GM12892 (cell line): ENCODE measurements at places on chromosomes 4 and X.

DNA sequence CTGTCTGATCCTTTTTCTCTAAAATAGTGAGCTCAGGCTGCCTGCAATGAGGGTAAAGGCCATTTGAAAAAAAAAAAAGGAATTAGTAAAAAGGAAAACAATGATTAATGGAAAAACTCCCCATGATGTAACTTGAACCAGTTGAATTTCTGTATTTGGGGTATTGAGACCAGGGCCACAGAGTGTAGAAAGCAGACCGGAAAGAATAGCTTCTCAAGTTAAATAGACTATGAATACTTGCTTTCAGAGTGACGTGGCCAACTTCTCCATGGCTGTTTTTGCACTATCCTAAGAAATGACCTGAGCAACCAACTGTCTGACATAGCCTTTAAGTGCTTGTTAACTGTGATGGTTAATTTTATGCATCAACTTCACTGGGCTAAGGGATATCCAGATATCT, 222.1 kb upstream of the INTU start:
- DNase-seq, result no peak

GRCh38 chr4:181509073-181509472, 734.1 kb upstream of the TENM3 start:
- no peak for DNase-seq

DNA sequence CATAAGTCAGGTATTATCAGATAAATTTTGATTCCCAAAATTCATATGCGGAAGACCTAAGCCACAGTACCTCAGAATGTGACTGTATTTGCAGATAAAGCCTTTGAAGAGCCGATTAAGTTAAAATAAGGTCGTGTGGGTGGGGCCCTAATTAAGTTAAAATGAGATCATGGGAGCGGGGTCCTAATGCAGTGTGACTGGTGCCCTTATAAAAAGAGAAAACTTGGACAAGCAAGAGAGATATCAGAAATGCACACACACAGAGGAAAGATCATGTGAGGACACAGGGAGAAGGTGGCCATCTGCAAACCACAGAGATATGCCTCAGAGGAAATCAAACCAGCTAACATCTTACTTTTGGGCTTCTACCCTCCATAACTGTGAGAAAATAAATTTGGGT, 236.1 kb downstream of the FBXO8 start:
- no peak for DNase-seq

GRCh38 chr4:164876700-164877324, at the start of gene APELA:
Gene APELA, plus strand, starts transcription at chr4:164877178. Its CDS starts 154 bp downstream, at chr4:164877332.
- DNase-seq, result peak; percentile 13

DNA sequence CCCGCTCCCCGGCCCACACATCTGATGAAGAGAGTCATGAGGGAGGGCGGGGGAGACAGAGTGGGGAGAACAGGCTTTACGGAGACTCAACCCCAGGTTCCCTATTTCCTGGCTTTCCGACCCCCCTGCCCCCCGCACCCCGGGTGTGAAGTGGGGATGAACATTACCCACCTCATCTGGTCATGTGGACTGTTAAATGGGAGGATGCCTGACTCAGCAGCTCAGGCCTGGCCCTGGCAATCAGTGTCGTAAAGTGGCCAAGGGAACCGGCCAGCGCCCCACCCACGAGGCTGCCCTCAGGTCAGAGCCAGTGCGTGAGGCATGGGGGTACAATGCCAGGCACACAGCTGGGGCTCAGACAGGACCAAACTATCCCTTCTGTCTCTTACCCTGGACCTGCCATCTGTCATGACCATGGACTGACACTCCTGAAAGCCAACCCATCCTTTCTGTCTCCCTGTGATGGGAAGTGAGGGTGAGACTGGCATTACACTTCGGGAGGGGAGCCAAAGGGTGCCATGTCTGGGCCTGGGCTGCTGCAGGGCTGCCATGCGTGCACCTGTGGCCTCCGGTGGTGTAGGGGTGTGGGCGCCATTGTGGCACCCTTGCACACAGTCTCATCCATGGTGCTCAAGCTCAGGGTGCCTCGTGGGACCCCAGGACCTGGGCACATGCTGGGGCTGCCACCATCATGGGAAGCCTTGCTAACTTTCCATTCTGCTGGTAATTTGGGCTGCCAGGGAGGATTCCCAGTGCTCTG, 106.1 kb upstream of the PSAPL1 start:
- no peak for DNase-seq

GRCh38 chrX:330726-331150, 12.1 kb upstream of the GTPBP6 start:
- DNase-seq, result no peak

DNA sequence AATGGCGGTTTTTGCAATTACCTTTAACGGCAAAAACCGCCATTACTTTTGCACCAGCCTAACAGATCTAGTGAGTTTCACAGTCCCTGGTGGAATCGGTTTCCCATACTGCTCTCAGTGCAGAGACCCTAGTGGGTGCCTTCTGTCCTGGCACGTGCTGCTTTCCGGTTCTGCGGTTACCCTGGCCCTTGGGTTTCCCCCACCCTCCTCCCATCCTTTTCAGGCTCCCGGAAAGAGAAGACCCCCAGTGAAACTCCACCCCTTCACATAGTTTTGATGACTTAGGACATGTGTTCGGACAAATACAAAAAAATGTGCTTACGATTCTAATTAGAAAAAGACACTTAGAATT, 36.9 kb downstream of the NLGN3 start:
- DNase-seq, result no peak

DNA sequence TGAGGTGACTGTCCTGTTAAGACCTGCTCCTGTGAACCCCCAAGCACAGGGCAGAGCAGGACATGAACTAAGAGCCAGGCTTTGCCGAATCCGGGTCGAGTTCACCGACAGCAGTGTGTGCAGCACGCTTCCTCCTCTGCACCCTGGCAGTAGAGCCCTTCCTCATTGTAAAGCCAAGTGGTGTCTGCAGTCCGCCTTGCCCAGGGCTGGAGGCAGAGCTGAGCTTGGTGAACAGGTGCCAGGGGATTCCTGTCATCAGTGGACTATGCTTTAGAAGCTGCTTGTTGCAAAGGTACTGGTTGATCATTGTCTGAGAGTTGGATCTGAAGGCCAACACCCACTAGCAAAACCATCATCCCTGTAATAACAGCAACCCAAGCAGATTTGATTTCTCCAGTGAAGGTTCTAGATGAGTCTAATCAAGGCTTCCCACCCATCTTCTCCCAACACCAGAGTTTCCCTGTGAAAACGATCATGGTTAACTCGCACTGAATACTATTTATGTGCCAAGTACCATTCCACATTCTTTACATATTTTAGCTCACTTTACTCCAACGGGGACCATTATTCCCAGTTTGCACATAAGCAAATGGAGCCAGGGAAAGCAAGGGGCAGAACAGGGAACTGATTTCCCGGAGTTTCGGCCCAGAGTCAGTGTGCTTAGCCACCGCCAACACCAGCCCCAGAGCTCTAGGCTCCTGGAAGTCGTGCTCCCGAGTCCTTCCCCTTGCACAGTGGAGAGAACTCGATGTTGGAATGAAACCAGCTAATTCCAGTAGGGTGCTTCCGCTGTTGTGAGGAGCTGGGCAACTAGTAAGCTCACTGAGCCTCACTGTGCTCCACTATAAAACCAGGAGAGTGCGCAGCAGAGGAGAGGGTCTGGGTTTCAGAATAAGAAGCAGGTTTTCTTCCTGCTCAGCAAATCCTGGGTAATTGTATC, 1.4 kb upstream of the SLC34A2 start:
- no peak for DNase-seq

GRCh38 chr4:92433272-92433758, 129.5 kb downstream of the GRID2 start:
- no peak for DNase-seq

DNA sequence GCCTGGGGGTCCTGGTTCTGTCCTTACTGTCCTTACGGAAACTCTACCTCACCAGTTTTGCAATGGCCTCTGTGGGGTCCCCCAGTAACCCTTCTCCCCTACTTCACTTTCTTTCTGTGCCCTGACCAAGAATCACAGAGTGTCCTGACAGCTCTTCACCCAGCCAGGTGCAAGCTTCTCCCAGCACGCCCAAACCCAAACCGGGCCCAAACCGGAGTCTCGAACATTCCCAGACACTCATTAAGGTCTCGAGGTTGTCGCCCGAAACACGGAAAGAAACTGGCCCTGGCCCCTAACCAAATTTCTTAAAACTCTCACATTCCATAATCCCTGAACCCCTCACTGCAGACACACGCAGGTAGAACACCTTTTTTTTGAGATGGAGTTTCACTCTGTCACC, 19.1 kb downstream of the TRIML1 start:
- DNase-seq, result no peak

DNA sequence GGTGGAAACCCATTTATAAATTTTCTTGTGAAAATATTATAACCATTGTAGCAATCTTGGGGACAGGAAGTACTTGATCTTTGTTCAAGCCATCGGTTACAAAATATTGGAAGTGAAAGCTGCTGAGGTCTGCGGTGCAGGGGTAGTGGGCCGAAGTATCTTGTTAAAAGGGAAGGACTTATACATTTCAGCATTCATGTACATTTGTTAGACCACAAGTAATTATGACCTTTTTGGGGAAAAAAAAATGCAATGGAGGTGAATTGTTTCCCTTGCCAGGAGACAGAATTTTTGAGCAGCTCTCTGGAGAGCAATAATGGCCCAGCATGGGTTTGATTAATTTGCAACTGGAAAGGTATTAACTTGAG, 121.3 kb downstream of the EGF start:
- peak; percentile 9 for DNase-seq

GRCh38 chrX:153687121-153688039, at the start of gene SLC6A8:
Gene SLC6A8, plus strand, starts transcription at chrX:153687926. Its CDS starts 649 bp downstream, at chrX:153688575.
- DNase-seq, result no peak

- no peak for DNase-seq
These were observed 303.1 kb downstream of the IQCM start for GRCh38 chr4:149512501-149512900.

DNA sequence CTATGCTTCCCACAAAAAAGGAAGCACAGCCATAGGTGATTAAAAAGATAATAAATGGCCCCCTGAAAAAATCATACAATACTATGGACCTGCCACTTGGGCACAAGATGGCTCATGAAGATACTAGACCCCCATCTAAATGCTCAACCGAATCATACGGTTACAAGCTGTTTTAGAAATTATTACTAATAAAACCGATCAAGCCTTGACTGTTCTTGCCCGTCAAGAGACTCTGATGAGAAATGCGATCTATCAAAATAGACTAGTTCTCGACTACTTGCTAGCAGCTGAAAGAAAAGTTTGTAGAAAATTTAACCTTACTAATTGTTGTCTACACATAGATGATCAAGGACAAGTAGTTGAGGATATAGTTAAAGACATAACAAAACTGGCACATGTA, 40.1 kb upstream of the UGT2B7 start:
- no peak for DNase-seq

- no peak for DNase-seq
These were observed 1.5 kb downstream of the GRID2 start for GRCh38 chr4:92305148-92305877.

DNA sequence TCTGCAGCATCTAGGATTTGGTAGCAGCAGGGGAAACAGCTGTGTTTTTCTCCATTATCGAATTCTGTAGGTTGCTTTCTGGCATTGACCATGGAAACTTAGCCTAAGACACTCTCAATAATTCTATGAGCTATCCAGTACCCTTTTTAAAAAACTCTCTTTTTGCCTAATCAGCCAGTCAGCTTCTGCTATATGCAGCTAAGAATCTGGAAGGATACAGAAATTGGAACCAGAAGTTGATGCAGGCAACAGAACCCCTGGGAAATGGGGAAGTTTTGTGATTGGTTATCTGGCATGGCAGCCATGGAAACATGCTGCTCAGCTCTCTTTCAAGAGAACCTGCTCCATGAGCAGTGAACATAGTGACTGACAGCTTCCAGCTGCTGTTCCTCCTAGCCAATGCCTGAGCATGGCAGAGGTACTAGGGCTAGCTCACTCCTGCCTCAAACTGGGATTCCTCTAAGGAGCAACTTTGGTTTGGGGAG, 417.6 kb upstream of the MAOA start:
- no peak for DNase-seq

- DNase-seq, result no peak
These were observed 60.5 kb downstream of the ARAP2 start for GRCh38 chr4:36183665-36184393.

DNA sequence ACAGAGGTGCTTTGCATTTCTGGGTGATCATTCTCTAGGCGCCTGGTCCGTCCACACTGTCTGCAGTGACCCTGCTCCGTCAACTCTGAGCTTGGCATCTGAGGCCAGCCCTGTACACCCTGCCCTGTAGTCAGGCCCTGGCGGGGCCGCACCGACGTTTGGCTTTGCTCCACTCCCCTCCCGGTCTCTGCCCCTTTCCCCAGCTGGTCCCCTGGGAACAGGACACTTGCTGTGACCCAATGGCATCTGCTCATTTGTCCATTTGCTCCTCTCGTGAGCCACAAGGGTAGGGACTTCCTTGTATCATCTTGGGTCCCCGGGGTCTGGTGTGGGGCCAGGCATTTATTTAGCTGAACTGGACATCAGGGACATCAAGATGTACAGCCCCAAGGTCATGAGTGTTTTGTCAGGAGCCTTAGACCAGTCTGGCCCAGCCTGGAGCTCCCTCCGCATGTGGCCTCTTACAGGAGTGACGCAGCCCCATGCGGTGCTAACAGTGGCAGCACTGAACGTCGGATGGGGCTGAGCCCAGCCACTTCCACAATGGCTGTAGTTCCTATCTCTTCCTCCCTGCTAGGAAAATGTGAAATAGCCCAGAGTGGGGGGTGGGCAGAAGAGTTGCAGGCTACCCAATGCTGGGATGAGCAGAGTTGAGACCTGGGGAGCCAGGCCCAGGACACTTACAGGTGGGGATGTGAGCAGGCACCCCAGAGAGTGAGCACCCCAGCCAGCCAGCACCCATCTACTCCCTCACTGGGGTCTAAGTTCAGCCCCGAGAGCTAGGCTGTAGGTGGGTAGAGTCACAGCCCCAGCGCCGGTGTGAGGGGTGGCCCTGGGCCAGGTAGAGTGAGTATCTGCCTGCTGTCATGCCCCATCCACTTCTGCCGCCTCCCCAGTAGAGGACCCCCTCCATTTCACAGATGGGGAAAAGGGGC, 2.0 kb upstream of the SH3BP2 start:
- no peak for DNase-seq

GRCh38 chr4:6582889-6583490, 8.0 kb downstream of the MAN2B2 start:
- DNase-seq, result no peak

GRCh38 chr4:146462251-146462650, 59.5 kb downstream of the SLC10A7 start:
- no peak for DNase-seq

- DNase-seq, result no peak
These were observed 45.4 kb downstream of the SEC24D start for GRCh38 chr4:118790544-118790943.

DNA sequence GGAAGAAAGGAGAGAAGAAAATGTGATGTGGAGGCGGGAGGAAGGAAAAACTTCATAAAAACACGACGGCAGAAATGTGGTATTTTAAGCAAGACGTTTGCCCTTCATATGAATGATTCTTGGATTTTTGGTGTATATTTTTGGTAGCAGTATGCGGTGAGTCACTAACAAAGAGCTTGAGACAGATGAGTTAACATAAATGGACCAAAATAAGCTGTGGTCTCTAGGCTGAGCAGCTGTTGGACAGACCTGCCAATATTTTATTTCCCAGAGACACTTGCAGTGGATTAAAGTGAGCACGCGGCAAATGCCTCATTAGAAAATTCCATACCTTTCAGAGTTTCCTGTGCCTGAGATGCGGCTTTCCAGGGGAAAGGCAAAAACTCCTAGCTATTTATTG, 43.1 kb upstream of the RPS6KA3 start:
- DNase-seq, result no peak

GRCh38 chrX:55593296-55593695, 29.9 kb upstream of the FOXR2 start:
- DNase-seq, result no peak
